Stimulated activated naive B cell treated with anti-CD40 and anti-IgM and Interleukin-4, amounts not matched to agents 10 μg/mL and 1 μg/mL and 100 μg/mL, for 72 hours (primary cell): ENCODE measurements at places on chromosomes 16 and 17.

GRCh38 chr17:82503728-82504308 lies 15.7 kb upstream of the FOXK2 start:
- DNase-seq = no peak

GRCh38 chr16:51035711-51036110 lies 115.4 kb downstream of the SALL1 start:
- no peak for DNase-seq

- no peak for DNase-seq
Observed at GRCh38 chr16:8107296-8107695, 483.0 kb downstream of the TMEM114 start.

DNA sequence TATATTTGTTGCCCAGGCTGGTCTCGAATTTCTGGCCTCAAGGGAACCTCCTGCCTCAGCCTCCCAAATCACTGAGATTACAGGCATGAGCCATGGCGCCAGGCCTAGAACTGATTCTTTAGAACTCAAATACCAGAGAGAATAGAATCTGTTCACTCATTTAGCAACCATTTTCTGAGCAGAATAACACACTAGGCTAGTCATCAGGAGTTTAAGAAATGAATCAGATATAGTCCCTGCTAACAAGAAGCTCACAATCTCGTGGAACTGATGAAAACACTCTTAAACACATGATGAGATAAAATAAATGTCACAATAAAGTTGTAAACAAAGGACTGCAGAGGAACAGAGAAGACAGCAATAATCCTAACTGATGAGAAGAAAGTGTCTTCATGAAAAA lies 55.8 kb upstream of the ADCY9 start:
- DNase-seq = no peak

- peak; percentile 93 for DNase-seq
Observed at GRCh38 chr17:76501018-76501826, at the start of gene RHBDF2. RHBDF2 (minus strand) TSS chr17:76501423; CDS start chr17:76481524, 19,899 bp downstream.

DNA sequence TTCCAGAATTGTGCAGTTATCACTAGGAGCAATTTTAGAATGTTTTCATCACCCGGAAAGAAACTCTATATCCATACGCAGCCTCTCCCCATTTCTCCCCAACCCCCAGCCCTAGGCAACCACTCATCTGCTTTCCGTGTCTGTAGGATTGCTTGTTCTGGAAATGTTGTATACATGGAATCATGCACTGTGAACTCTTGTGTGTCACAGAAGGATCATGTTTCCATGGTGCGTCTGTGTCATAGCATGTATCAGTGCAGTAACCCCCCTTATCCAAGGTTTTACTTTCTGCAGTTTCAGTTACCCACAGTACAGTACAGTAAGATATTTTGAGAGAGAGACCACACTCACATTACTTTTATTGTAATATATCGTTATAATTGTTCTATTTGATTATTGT lies 299.4 kb downstream of the CPPED1 start:
- DNase-seq = no peak

- no peak for DNase-seq
Observed at GRCh38 chr17:57425431-57425830, 169.1 kb downstream of the MSI2 start.

DNA sequence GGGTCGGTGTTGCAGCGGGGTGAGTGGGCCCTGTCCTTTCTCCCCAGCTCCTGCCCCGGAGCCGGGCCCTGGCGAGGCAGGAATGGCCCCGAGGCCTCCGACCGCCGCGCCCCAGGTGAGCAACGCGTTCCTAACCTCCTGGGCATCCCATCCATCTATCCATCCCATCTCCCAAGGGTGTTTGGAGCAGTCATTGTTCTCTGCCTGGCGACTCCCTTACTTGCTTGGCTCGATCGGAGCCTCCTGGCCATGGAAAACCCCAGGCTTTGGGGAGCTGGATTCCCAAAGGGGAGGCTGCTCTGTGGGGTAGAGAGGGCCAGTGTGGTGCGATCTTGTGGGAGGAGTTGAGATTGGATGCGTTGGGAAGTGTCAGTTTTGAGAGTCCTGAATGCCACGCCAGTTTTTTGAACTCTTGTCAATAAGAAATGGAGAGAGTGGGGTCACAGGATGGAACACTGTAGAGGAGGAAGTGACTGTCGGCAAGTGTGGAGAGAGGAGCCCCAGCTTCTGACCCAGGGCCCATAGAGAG lies 684 bp downstream of the ZFP90 start:
- DNase-seq = peak; percentile 4

DNA sequence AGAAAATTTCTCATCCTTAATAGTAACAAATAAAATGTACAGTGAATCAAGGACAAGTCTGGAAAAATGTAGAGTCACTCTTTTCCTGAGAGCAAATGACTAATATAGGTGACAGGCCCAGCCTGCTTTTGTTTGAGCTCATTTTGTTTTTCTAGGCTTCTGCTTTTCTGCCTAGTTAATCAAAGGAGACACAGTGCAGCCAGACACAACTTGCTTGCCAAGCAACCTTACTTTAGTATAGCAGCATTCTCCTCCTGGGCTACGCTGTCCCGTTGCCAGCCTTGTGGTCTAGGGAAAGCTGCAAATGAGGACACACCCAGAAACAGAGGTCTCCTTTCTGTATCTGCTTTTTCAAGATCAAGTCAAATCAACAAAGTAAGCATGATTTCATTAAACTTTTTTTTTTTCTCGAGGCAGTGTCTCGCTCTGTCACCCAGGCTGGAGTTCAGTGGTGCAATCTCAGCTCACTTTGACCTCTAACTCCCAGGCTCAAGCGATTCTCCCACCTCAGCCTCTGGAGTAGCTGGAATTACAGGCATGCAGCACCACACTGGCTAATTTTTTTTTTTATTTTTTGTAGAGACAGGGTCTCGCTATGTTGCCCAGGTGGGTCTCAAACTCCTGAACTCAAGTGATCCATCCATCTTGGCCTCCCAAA lies 17.2 kb downstream of the GINS3 start:
- DNase-seq = no peak

- DNase-seq = peak; percentile 77
Observed at GRCh38 chr16:80346111-80346632, 194.6 kb upstream of the DYNLRB2 start.

DNA sequence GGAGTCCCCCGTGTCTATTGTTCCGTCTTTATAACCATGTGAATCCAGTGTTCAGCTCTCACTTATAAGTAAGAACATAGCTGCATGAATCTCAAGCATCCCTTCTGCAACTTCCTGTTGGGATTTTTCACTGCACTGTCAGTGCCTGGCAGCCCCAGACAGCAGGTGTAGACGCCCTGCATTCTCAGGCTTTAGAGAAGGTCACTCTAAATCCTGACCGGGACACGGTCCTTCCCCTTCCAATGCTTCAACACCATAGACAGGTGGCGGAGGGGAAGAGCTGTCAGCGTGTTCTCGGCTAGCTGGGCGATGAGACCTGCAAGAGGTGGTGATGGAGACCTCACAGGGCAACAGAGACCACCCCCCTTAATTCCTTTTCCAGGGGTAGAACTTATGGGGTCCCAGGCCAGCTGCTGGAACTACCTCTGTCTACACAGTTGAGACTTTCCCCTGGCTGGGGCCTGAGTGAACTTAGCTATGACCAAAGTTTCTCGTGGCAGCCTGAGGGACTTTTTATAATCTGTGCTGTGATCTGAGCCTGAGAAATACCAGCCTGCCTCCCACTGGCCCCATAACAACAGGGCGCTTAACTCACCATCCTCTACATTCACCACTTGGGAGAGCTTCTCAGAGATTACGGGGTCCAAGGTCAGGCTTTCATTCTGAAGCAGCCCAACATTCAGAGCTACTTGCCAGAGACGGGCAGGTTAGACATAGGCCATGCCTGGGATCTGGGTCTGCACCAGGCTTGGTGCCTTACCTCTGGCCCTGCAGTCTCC lies 143.2 kb upstream of the TNRC6C start:
- no peak for DNase-seq

GRCh38 chr16:264440-264951 lies 11.2 kb downstream of the RGS11 start:
- no peak for DNase-seq

GRCh38 chr17:32917842-32918241 lies 10.1 kb upstream of the TMEM98 start:
- DNase-seq = no peak

DNA sequence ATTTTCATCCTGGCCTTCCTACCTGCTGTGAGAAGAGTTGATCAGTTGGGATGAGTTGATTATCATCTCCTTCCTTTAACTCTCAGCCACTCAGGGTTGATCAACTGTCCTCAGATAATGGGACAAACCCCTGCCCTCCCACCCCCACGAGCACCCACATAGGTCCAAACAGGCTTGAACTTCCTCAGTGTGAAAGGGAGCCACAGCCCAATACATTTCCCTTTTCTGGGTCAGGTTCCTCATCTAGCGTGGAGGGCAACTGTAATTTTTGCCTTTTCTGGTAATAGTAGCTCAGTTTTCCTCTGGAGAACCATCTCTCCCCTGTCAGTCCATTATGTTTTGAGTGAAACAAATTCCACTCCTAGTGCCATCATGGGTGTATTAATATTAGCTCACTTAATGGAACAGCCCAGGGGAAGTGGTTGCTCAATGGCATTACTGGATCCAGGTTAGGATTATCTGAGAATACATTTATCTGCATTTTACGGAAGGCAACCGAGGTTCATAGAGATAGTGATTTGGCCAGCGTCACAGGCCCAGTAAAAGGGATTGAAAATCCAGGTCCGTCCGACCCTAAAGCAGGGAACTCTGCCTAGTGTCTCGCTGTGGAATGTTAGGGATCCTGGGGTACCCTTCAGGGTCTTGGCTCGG lies 476 bp upstream of the LPCAT2 start:
- DNase-seq = no peak

DNA sequence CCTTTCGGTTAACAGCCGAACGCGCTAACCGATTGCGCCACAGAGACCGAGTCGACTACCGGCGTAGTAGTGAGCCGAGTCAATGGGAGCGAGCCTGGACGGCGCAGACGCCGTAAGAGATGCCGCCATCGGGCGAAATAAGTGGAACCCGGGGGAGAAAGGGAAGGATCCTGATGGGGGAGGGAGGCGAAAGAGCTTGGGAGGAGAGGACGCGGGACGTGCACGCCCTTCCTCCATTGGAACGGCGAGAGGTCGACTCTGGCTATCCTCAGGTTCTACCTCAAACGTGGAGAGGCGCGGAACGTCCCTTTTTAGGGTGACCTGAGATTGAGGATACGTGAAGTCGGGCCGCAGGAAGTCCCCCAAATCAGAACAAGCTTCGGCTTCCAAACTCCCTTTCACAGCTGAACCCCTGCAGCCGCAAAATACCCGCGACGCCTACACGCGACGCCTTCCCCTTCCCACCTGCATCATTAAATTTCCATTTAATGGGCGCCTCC lies 683 bp upstream of the PSMB3 start:
- peak; percentile 76 for DNase-seq

GRCh38 chr17:7867881-7868329 lies 10.1 kb downstream of the CYB5D1 start:
- DNase-seq = no peak

- DNase-seq = no peak
Observed at GRCh38 chr16:31331141-31331764, 23.7 kb upstream of the ITGAX start.

GRCh38 chr17:74677558-74678466 lies 34.9 kb downstream of the CD300LF start:
- DNase-seq = no peak

DNA sequence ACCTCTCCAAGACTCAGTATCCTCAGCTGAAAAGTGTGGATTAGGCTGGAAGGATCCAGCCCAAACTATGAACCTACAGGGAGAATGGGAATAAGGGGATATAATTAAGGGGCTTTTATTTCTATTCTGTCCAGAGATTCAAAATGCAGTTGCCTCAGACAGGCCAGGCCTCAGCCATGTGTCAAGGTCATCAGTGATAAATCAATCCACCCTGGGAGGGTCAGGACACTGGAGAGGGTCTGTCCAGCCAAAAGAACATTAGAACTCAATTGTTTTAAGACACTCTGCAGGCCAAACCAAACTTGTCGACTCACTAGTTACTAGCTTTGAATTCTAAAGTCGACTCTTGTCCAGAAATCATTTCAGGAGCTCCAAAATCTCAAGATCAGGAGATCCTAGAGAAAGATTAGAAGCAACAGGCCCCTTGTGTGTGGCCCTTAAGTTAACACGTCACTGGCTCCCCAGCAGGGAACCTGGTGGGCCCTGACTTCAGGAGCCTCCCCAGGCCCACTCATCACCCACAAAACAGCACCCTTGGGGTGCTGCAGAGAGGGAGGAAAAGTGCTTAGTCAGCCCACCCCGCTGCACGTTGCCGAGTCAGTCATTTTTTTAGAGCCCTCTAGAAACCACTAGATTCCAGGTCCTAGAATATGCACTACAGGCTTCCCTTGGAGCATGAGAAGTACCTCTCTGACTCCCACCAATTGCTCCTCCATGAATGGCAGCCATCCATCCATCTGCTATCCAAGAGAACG lies 156.8 kb downstream of the XYLT1 start:
- DNase-seq = no peak

GRCh38 chr17:75693500-75694481 lies 26.7 kb downstream of the SAP30BP start:
- no peak for DNase-seq

- DNase-seq = no peak
Observed at GRCh38 chr17:77865112-77865611, 93.3 kb upstream of the TNRC6C start.

- DNase-seq = no peak
Observed at GRCh38 chr17:48718227-48718760, 4.0 kb downstream of the PRAC1 start.

DNA sequence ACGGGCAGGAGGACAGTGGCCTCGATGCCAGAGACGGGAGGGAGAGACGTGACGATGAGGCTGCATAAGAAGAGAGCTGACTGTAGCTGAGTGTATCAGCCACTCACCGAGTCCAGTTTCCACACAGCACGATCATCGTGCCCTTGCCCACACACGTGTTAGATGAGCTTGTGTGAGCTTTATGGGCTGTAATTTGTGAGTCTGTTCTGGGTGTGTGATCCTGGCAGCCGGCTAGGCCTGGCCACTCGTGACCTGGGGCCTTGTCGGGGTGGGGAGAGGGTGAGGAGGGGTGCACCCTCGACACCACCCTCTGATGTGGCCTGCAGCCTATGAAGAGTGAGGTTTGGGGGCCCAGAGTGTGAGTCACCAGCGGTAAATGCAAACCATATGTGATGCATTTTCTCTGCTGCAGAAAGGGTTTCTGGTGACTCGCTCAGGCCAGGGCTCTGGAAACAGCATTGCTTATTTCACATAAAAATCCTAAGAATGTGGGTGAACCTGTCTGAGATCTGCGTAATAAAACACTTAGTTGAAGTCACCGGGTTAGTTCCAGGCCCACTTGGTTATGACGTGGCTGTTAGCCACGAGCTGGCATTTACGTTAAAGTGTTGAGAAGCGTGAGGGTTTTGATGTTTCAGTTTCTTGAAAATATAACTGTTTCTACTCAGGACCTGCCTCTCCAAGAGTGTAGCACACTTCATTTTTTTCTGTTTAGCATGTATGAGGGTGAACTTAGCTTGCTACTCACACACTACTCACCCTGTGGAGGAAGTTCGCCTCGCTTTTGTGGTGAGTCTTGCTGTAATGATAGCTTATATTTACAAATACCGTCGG lies 4.2 kb downstream of the METRNL start:
- DNase-seq = no peak

DNA sequence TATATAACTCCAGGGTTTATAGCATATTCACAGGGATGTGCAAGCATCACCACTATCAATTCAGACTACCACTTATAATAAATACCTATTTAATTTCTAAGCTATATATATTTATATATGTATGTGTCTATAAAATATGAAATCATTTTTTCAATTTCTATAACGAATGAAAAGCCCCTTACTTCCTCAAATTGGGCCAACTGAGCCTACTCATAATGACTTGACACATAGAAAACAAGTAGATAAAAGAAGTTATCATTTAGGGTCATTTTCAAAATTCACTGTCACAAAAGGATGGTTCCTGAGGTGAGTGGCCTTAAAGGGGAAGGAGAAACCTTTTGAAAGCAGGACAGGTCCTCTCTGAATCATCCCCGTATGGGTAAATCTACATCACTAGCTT lies 114.1 kb downstream of the ADCY9 start:
- DNase-seq = no peak
